ENCODE measurements at places on chromosomes 2 and 18.

- H3K27ac ChIP-seq = no peak overlapping the region
- H3K27me3 ChIP-seq = peaks cover 73% of the 10 kb centered on the region
- H3K4me1 ChIP-seq = peaks cover 4% of the 10 kb centered on the region
- H3K36me3 ChIP-seq = no peaks in the 10 kb centered on the region
Measured at GRCh38 chr2:239553376-239554000, 152.7 kb upstream of the HDAC4 start.

DNA sequence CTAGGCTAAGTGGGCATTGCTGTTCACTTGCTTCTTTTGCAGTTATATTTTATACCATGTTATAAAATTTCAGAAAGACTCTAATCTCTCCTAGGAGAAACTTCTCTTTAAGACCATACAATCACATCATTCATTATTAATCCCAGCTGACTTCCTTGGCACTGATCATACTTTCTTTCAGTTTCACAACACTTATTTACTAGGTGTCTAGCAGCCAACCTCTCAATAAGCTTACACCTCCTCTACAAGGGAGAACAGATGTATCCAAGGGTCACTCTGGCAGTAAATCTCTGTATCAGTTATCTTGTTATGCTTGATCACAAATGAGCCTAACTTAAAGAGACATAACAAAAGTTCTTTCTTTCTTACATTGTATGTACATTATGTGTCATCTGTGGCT is 69.8 kb upstream of the EPB41L5 start:
- no peaks in the 10 kb centered on the region for H3K27me3 ChIP-seq
- no peak overlapping the region for H3K4me3 ChIP-seq
- DNase-seq = no peak
- peaks cover 4% of the 10 kb centered on the region for H3K36me3 ChIP-seq
- H3K4me1 ChIP-seq = no peaks in the 10 kb centered on the region

DNA sequence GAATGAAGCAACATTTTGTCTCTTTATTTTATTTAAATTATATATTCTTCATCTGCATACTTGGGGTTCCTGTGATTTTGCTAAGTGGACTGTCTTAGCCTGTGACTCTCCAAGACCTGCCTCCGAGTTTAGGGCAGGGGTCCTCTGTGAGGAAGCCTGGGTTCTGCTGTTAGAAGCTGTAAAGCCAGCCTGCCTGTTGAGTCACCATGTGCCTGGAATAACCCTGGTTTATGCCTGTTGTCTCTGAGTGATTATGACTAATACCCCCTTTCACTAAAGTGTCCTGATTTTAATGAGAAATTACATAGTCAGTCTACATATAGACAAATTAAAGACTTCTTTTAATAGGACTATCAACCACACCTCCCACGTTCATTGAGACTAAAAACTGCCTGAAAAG is 369.1 kb downstream of the ZNF521 start:
- DNase-seq = no peak
- H3K4me1 ChIP-seq = peaks cover 1% of the 10 kb centered on the region
- H3K36me3 ChIP-seq = no peaks in the 10 kb centered on the region
- peaks cover 96% of the 10 kb centered on the region for H3K27me3 ChIP-seq

GRCh38 chr2:85231468-85231805 is 96.4 kb downstream of the TGOLN2 start:
- no peak overlapping the region for H3K27ac ChIP-seq
- no peaks in the 10 kb centered on the region for H3K27me3 ChIP-seq
- H3K36me3 ChIP-seq = peaks cover 4% of the 10 kb centered on the region
- peaks cover 25% of the 10 kb centered on the region for H3K4me1 ChIP-seq

DNA sequence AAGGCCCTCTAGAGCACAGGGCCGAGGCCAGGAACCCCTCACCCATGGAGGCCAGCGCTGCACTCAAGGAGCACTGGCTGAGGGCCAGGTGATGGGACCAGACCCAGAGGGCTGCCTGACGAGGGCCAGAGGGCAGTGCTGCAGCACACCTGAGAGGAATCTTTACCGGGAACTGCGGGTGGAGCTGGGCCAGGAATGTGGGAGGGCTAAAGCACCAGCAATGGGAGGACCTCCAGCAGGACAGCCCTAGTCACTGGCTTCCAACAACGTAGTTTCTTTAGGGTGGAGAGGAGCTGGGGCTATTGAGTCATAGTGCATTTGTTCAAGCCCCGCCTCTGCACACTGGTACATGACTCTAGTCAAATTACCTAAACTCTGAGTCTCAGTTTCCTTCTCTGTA is 143.4 kb downstream of the TMEM17 start:
- H3K4me1 ChIP-seq = no peaks in the 10 kb centered on the region
- DNase-seq = no peak
- no peak overlapping the region for H3K4me3 ChIP-seq
- H3K27me3 ChIP-seq = no peaks in the 10 kb centered on the region
- no peaks in the 10 kb centered on the region for H3K36me3 ChIP-seq

- H3K27ac ChIP-seq = no peak overlapping the region
- H3K27me3 ChIP-seq = no peaks in the 10 kb centered on the region
- no peaks in the 10 kb centered on the region for H3K36me3 ChIP-seq
- H3K4me1 ChIP-seq = no peaks in the 10 kb centered on the region
- no peak for DNase-seq
- H3K4me3 ChIP-seq = no peak overlapping the region
Measured at GRCh38 chr2:108906403-108907077, 82.5 kb downstream of the EDAR start.

GRCh38 chr2:71646028-71646427 is 192.7 kb downstream of the DYSF start:
- no peaks in the 10 kb centered on the region for H3K27me3 ChIP-seq
- H3K36me3 ChIP-seq = no peaks in the 10 kb centered on the region
- no peak for DNase-seq
- H3K4me1 ChIP-seq = peaks cover 3% of the 10 kb centered on the region
- H3K27ac ChIP-seq = no peak overlapping the region

DNA sequence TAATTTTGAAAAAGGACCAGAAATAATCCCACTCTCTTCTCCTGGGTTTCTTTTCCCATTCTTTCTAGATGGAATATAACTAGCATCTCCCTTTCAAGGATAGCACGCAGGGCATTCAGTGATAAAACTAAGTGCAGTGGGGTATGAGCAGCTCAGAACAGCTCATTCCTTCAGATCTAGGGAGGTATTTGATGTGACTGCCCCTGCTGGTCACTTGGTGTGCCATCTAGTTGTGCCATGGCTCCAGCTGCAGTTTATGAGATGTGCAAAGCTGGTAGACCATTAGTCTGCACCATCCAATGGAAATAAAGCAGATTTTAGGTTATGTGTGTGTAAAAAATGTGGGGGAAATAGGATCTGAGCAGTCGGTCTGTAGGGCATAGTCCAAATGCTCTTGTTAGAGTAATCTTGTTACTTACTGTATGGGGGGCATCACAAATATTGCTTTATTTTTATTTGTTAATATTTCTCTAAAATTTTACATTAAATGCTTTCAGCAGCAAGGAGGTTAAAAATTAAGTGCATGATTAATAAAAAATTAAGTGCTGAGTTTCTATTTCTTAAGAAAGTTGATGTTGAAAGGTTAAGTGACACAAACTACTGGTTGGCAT is 38.9 kb downstream of the CTAGE1 start:
- H3K4me1 ChIP-seq = no peaks in the 10 kb centered on the region
- H3K36me3 ChIP-seq = no peaks in the 10 kb centered on the region
- H3K27me3 ChIP-seq = peaks cover 6% of the 10 kb centered on the region
- no peak overlapping the region for H3K27ac ChIP-seq
- no peak overlapping the region for H3K4me3 ChIP-seq

DNA sequence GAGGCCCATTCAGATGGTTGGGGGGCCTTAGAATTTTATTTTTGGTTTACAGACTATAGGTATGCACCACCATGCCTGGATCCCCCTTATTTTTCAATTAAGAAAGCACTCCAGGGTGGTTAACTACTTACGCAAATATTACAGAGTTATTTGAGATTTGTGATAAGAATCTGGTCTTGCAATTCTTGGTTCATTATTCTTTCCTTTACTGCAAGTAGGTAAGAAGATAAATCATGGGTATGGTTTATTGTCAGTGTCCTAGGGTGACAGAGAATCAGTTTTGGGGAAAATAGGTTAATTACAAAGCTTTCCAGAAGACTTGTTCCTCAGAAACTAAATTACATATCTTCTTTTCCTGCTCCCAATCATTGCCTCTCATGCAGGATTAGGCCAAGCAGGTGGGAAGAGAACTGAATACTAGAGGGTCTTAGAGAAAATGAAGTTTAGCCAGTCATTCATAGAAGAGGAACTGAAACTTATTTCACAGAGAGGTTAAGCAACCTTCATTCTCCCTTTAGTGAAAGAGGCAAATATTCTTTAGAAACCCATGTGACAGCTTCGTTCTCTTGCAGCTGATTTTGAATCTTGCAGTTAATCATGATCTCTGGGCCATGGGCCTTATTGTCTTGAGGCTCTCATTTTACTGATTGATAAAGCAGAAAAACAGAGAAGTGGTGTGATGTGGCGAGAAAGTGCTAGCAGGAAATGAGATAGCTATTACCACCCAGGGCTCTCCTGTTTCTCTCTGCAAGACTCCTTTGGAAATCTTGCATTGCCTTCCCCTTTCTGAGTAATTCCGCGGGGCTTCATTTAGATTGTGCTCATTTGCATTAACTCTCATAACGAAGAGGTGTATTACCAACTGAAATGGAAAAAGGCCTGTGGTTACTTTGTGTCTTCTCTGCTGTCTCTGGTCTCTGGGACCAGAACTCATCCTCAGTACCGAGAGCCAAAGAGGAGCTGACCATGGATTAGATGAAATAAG is 44.8 kb upstream of the ARHGAP25 start:
- H3K36me3 ChIP-seq = no peaks in the 10 kb centered on the region
- no peaks in the 10 kb centered on the region for H3K27me3 ChIP-seq
- no peak overlapping the region for H3K4me3 ChIP-seq
- no peak overlapping the region for H3K27ac ChIP-seq

DNA sequence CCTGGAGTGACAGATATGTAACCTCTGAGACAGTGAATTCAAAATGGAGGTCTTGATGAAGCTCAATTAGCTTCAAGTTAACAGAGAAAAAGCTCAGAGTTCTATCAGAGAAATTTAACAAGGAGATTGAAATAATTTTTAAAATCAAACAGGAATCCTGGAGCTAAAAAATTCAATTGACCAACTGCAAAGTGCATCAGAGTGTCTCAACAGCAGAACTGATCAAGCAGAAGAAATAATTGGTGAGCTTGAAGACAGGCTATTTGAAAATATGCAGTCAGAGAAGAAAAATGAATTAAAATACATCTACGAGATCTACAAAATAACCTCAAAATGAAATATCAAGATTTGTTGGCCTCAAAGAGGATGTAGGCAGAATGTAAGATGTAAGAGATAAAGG is 30.4 kb upstream of the BMP10 start:
- no peak overlapping the region for H3K27ac ChIP-seq
- peaks cover 2% of the 10 kb centered on the region for H3K36me3 ChIP-seq
- no peaks in the 10 kb centered on the region for H3K4me1 ChIP-seq
- DNase-seq = no peak
- no peak overlapping the region for H3K4me3 ChIP-seq
- H3K27me3 ChIP-seq = no peaks in the 10 kb centered on the region

GRCh38 chr2:58401936-58402335 is 160.8 kb upstream of the FANCL start:
- H3K4me3 ChIP-seq = no peak overlapping the region
- H3K4me1 ChIP-seq = no peaks in the 10 kb centered on the region
- H3K27me3 ChIP-seq = no peaks in the 10 kb centered on the region
- no peak for DNase-seq

DNA sequence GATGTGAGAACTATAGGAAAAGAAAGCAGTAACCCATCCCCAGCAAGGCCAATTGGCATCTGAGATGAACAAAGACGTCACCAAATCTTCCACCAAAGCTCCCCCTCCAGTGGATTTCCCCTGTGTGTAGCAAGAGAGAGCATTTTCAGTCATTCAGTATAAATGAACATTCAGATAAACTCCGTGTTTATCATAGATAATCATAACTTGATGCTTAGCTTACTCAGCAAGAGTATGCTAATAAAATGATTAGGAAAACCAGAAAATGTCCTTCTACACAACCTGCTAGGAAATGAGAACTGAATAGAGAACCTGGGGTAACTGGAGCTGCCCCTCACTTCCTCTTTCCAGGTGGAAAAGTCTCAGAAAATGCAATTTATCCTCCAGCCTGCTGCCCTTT is 198.0 kb upstream of the CCDC150 start:
- peaks cover 3% of the 10 kb centered on the region for H3K4me1 ChIP-seq
- no peak for DNase-seq
- H3K36me3 ChIP-seq = no peaks in the 10 kb centered on the region
- no peaks in the 10 kb centered on the region for H3K27me3 ChIP-seq
- H3K27ac ChIP-seq = no peak overlapping the region
- H3K4me3 ChIP-seq = no peak overlapping the region

DNA sequence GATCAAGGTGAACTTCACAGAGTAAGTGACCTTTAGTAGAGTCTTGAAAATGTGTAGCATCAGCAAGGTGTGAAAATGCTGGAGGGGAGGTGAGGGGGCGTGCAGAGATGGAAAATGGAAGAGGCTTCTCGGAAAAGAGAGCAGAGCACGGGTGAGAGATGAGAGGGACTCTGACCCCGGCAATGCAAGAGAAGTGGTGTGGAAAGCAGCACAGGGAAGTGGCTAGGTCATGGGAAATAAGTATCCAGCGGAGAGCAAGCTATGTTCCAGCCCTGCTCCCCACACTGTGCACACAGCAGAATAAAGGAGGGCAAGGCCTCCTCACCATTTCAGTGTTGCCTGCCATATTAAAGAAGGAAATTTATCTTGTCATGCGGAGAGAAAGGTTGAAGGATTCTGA is 241.7 kb upstream of the DOK6 start:
- no peaks in the 10 kb centered on the region for H3K4me1 ChIP-seq
- DNase-seq = no peak
- H3K27me3 ChIP-seq = no peaks in the 10 kb centered on the region

- H3K36me3 ChIP-seq = no peaks in the 10 kb centered on the region
- H3K4me3 ChIP-seq = no peak overlapping the region
- H3K4me1 ChIP-seq = no peaks in the 10 kb centered on the region
- DNase-seq = no peak
- H3K27ac ChIP-seq = no peak overlapping the region
- H3K27me3 ChIP-seq = peaks cover 39% of the 10 kb centered on the region
Measured at GRCh38 chr2:181697571-181697970, 17.3 kb upstream of the NEUROD1 start.

DNA sequence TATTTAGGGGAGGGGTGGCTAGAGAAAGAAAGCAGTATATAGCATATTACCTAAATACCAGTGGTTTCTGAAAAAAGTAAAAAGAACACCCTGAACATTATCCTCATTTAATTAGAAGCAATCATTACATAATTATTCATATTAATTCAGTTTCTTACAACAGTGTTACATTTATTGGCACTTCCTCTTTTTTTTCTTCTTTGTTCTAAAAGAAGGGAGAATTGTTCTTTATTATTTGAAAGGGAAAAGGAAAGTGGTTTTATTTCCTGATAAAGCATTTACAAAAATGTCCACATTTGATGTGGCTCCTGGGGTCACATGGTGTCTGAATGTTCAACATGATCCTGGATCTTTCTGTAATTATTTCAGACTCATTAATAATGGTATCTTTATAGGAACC is 254.9 kb upstream of the ZEB2 start:
- DNase-seq = no peak
- H3K27ac ChIP-seq = no peak overlapping the region
- H3K27me3 ChIP-seq = no peaks in the 10 kb centered on the region
- peaks cover 6% of the 10 kb centered on the region for H3K4me1 ChIP-seq

DNA sequence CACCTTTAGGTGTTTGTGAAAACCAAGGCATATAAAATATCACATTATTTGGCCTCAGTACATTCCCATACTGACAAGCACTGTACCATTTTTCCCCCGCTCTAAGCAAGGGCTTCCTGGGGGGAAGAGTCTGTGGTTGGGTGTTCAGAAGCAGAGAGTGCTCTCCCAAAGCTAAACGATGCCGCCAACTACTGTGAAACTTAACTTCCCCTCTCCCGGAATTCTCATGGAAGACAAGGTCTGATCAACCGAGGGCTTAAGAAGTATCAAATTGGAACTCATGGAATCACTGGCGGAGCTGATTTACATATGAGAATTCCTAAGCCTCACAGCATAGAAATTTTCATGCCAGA is 433 bp upstream of the MFF start:
- H3K4me1 ChIP-seq = peaks cover 9% of the 10 kb centered on the region
- peaks cover 10% of the 10 kb centered on the region for H3K36me3 ChIP-seq
- no peak for DNase-seq
- H3K27me3 ChIP-seq = no peaks in the 10 kb centered on the region
- H3K27ac ChIP-seq = peak overlapping the region; percentile 97

All from progenitor cell of endocrine pancreas (in vitro differentiated cells).